Eye (tissue), 1 donor: ENCODE measurements at places on chromosomes 4 and X.

DNA sequence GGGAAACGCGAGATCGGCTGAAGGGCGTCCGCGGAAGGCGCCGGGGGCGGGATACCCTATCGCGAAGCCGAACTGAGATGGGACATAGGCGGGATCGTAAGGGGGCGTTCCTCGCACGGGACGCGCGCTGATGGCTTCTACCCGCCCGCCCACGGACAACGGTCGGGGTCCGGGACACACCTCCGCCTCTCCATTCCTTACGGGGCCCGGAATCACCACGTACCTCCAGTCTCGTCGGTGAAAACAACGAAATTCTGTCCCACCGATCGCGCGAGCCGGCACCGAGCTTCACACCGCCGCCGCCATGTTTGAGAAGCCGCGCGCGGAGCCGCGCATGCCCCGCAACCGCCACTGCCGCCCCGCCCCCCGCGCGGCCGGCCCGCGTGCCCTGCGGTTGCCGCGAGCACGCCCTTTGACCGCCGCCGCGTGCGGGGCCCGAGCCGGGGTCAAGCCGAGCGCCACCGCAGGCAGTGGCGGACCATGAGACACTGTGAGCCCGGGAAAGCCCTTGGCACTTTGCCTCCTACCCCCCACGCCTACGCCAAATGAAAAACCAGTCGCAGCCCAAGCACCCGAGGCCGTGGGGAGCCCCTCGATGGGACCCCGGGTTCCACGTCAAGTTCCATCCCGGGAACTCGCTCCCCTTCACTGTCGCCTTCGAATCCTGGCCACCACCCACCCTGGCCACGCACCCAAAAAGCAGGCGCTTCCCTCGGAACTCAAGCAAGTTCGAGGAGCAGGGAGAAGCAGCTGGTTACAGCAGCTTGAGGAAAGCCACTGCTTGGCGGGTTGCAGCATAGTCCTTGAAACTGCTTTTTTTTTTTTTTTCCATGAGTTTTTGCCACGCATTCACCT is at the start of gene SCML2:
Gene SCML2, minus strand, starts transcription at position 320 of the 855 bp plus-strand sequence. CDS start 20,617 bp downstream, outside the sequence.
- peak; percentile 76 for DNase-seq

DNA sequence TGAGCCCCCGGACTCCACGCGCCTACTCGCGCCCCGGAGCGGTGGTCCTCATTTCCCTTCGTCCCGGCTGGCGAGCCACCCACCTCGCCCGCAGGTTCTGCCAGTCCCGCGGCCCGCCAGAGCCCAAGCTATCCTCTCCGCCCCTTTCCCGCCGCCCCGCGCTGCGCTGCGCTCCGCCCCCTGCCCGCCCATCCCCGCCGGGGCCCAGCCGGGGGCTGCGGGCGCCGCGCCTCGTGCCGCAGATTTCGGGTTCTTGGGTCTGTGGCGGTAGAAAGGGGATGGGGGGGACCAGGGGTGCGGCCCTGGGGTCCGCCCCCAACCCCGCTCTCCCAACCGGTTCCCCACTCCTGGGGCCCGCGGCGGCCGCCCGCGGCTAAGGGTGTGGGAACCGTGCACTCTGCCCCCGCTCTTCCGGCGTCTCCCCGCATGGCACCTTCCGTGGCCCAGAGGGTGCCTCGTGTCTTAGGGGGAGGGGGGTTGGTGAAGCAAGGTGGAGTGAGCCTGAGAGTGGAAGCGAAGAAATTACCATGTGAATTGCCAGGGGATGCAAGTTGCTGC is 650.8 kb upstream of the DIPK2B start:
- peak; percentile 60 for DNase-seq

GRCh38 chr4:70943114-70943513 is 40.9 kb downstream of the MOB1B start:
- no peak for DNase-seq

- DNase-seq = peak; percentile 91
These were observed at the start of gene MGARP for GRCh38 chr4:139279760-139280620. Gene MGARP (minus strand): TSS chr4:139280225. CDS start chr4:139280158, 67 bp downstream.

GRCh38 chrX:118847676-118848075 is 24.1 kb downstream of the ZCCHC12 start:
- DNase-seq = peak; percentile 85

DNA sequence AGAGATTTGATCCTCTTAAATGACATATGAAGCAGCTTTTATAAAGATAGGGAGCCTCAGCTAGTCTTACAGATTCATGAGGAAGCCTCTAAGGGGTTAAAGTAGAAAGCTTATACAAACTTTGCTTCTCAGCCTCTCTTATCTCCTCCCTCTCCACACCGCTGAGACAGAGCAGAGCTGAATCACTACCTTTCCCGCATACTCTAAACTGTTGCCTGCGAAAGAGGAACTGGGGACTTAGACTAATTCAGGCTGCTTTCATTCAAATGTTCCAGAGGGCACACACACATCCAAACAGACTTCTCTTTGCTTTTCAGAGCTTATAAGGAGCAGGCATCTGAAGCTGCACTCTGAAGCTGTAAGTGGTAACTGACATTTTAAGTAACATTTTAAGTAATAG is at the start of gene SERTM2:
Gene SERTM2, plus strand, starts transcription at position 169 of the 400 bp plus-strand sequence. CDS start 7,213 bp downstream, outside the sequence.
- DNase-seq = no peak

- DNase-seq = no peak
These were observed 128.3 kb upstream of the MED14 start for GRCh38 chrX:40863671-40864070.

DNA sequence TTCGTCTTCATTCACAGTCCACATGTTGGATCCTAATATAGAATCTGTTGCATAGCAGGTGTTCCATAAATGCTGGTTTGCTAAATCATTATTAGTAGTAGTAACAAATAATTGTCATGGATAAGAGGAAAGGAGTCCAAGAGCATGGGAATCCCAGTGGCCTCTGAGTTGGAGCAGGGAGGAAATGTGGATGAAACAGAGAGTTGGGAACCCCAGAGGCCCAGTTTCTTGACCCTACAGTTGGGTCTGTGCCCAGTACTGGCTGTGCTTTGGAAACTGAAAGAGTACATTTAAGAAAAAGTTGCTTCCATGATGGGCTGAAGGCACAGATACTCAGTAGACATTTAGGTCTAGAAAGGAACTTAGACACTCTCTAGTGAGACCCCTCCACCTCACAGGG is 149.4 kb upstream of the PSAPL1 start:
- no peak for DNase-seq

DNA sequence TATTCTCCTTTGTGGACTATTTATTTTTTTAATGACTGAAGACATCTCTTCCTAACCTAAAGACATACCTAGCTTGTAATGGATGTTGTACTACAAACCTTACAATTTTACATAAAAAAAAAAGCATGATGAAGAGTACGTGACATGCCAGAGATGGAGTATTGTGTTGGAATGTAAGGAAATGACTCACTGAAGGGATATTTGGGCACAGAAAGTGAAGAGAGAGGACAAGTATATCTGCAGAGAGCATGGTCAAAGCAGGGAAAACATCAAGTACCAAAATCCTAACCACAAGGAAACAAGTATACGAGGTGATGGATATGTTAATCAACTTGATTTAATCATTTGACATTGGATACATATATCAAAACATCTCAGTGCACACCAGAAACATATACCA is 1051.4 kb upstream of the PRKX start:
- no peak for DNase-seq

DNA sequence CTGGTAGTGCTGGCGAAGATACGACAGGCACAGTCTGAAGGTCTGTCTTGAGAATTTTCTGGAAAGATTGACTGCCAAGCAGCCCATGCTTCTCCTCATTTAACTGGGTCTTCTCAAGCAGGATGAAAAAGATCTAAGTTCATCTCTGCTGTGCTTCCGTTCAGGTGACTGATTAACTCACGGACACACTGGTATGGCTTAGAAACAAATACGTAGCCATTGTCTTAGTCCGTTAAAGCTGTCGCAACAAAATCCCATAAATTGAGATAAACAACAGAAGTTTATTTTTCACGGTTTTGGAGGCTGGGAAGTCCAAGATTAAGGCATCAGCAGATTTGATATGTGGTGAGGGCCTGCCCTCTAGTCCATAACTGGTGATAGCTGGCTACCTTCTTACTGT is 39.5 kb downstream of the SPINK2 start:
- no peak for DNase-seq

- DNase-seq = no peak
These were observed 60.6 kb downstream of the PHOX2B start for GRCh38 chr4:41687971-41688370.

DNA sequence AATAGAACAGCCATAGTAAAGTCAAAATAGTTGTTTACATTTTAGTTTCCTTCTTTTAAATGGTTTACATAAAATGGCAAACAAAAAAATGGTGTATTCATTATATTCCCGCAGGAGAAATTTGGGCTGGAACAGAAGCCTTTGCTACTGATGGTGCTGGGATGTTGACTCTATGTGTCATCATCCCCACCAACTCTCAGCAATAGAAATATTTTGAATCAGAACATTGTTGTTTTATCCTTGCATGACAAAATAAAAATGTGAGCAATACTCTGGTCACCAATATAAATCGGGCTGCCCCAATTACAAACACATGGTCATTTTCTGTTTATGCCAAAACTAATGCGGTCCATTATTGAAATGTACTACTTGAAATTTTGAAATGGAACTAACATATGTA is 1131.6 kb upstream of the PCDH7 start:
- no peak for DNase-seq

DNA sequence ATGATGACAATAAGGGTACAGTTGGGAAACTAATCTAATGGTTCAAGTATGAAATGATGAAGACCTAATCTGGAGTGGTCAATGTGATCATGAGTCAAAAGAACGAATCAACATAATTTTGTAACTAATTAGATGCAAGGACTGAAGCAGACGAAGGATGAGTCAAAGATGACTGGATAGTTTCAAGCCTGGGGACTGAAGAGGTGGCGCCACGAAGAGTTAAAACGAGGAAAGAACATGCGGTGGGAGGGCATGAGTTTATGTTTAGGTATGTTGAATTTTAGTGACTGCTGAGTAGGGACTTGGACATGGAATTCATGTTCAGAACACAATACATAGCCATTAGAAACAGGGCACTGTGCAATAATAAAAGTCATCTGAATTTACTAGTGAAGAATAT is 221.5 kb upstream of the FAM241A start:
- DNase-seq = no peak

- DNase-seq = peak; percentile 9
These were observed 55.1 kb downstream of the SPATA18 start for GRCh38 chr4:52106191-52106590.

DNA sequence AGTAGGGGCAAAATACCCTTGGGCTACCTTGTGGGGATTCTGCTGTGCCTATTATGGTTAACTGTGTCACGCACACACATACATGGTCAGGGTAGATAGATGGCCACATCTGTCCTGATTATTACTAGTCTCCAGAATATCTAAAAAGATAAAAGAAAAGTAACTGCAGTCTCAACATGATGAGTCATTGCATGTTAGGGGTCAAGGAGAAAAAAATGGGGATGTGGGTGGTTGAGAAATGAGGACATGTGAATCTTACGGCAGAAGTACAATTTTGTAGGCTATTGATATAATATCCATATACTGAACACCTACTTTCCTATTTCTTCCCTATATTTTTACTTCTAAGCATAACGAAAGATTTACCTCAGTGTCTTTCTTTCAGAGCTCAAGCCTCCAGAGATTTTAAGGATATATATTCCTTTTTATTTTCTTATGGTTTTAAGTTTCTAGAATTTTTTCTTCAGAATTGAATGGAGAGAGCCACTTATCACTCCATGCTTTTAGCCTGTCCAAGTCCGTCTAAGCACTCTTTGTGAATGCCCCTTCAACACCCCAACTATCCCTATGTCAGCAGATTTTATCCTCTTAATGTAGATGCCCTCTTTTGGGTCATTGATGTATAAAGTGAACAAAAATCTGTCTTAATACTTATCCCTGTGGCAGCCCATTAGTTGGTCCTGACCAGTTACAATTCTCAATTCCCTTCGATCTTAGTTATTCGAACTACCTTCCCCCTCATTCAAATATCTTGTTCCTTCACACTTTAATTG is 642.2 kb downstream of the IQCM start:
- no peak for DNase-seq

GRCh38 chr4:39285111-39285795 is 80.9 kb downstream of the RFC1 start:
- DNase-seq = no peak

GRCh38 chr4:37983951-37984350 is 23.8 kb downstream of the PTTG2 start:
- DNase-seq = no peak

DNA sequence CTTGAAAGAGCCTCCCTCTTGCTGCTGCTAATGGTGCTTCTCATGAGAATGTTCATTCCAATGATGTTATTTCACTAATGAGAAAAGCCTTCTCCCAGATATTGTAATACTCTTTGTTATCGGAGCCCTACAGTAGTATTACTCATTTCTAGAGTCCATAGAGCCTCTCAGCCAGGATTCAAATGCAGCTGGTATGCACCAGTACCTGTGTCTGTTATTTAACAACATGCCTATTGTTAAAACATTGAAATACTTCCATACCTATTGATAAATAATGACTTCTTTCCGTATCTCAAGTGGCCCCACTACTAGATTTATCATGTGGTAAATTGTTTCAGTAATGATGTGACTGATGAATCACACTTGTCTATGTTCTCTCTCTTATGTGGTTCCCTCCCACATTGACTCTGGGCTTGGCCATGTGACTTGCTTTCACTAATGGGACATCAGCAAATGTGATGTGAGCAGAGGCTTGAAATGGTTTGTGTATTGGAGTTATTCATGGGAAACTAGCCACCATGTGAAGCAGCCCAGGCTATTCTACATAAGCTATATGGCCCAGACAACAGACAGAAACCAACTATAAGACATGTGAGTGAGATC is 207.6 kb downstream of the THOC2 start:
- DNase-seq = no peak

DNA sequence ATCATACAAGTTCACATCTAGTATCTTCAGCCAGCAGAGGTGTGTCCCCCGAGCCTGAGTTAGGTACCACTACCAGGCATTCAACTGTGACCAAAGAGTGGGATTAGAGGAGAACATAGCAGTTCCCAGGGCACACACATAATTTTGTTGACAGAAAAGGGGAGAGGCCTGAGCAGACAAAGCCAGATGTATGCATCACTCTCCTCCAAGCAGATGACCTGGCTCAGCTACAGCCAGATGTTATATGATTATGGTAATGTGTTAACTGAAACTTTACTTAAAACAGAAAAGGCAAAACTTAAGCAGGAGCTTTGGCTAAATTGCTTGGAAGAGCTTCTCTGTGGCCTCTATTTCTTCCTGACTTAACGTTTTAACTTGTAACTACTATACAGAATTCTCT is 88.9 kb downstream of the CC2D2A start:
- DNase-seq = no peak
